A375 (cell line): ENCODE measurements at places on chromosomes 3 and 15. TPM values are rescaled to one million over a fixed set of nuclear protein-coding genes. Genes with fewer than 3 reads are reported as not detected.

The P2RY1 gene
- 0.38 and 0.82 TPM in 2 replicates for total RNA-seq

The GNAT1 gene
- total RNA-seq = not detected in 2 replicates

The CD200R1 gene
- 0.05 TPM in 1 of 2 replicates, not detected in the other for total RNA-seq

The LMAN1L gene
- total RNA-seq = 0.16 and 0.64 TPM in 2 replicates
